Effector memory CD4-positive, alpha-beta T cell (primary cell): ENCODE measurements at places on chromosomes 7 and 10.

DNA sequence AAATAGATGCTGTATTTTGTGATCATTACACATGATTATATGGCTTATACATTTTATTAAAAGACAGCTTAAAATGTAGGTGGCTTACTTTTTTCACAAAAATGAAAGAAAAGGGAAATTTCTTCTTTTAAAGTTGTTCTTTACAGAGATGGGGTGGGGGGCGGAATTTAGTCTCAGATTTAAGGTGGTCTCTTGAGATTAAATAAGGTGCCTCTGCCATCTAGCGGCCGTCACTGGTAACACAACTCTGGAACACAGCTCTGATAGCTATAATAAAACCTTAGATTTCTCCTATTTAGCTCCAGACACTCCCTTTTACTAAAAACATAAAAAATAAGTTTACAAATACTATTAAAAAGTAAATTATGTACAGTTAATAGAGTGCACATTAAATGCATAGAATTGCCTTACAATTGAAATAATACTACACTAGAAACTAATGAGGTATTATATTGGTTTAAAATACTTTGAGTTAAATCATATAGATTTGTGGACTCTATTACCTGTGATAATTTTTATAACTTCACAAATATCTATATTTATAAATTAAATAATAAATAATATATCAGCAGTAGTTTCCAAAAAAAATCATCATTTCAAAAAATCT lies 210.9 kb downstream of the DGKB start:
- DNase-seq: peak; percentile 18

- DNase-seq: no peak
Measured at GRCh38 chr10:69786791-69787190, 14.9 kb upstream of the COL13A1 start.

DNA sequence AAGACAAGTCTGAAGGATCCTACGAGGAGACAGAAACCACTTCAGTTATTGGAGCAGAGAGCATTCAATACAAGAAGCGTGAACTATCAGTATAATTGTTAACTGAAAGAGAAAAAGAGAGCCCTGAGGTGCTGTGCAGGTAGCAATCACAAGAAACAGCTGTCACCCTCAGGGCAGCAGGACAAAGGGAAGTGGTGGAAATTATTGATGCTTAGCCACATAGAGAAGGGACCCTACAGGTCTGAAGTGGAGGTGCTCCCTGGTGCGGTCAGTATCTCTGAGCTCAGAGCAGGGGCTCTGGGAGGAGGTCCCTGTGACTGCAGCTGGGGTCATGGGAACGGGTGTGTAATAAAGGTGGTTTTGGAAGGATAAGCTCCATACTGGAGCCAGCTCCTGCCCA lies 97.8 kb upstream of the KLF6 start:
- DNase-seq: no peak

GRCh38 chr10:31467791-31468535 lies 148.9 kb downstream of the ZEB1 start:
- no peak for DNase-seq
